T-cell (primary cell): ENCODE measurements at places on chromosomes 3 and 15. TPM values are rescaled to one million over a fixed set of nuclear protein-coding genes. Genes with fewer than 3 reads are reported as not detected.

The PATL2 gene
- 43.5 TPM for total RNA-seq

The ZNF80 gene
- 1.1 TPM for total RNA-seq

The PLA2G4D gene
- total RNA-seq: not detected

The KAT2B gene
- total RNA-seq: 69.0 TPM

The CDV3 gene
- total RNA-seq: 198 TPM

DNA sequence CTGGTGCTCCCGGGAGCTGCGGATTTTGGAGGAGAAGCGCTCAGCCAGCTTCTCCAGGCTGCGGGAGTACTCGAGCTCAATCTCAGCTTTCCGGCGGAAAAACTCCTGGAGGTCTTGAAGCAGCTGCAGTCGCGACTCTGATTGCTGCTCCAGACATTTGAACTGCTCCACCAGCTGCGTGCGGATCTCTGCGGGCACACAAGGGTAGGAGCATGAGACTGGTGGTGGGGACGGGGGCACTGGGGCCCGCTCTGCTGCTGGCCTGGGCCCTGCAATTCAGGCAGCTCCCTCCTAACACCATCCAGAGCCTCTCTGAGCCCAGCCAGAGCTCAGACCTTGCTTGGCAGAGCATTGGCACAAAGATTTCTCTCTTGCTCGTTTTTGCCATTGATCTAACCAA lies 124.7 kb downstream of the SRGAP3 start:
- DNase-seq: no peak

GRCh38 chr3:120625159-120625586 lies 29.0 kb downstream of the NDUFB4 start:
- no peak for DNase-seq

DNA sequence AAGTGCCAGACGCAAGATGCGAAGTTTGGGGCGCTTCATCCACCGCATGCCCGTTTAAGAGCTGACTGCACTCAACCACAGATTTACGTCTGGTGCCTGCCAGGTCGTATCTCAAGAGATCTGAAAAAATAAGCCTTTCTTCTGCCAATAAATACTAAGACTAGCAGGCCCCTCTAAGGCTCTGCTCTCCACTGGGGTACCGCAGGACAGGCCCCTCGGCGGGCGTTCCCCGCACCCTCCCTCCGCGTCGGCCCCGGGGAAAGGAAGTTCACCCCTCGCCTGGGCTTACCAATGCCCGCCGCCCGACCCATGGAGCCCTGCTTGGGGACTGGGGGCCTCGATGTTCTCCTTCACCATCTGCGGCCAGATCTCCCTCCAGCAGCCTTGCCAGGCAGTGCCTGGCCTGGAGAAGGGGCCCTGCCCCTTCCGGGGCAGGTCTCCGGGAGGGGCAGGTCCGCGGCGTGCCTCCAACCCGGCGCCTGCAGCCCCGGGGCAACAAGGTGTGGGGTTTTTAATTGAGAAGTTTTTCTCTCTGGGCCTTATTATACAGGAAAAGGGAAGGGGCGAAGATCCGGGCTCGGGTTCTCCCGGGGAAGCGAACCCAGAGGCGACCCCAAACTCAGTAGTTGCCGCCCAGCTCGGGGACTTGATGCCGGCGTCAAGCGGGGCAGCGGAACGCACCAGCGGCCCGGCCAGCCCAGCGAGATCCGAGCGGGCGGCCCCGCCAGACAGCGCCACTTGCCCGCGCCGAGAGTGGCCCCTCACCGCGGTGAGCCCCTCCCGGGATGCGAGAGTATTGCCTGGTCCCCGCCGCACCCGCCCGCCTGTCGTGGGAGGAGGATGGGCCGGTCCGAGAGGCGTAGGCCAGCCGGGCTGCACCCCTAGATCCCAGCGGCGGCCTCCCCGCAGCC lies 735 bp downstream of the GOLGA8B start:
- DNase-seq: no peak

GRCh38 chr3:38003371-38003816 lies 12.8 kb downstream of the VILL start:
- DNase-seq: peak; percentile 62

- no peak for DNase-seq
Observed at GRCh38 chr3:110093812-110094401, 756.6 kb upstream of the DPPA4 start.

DNA sequence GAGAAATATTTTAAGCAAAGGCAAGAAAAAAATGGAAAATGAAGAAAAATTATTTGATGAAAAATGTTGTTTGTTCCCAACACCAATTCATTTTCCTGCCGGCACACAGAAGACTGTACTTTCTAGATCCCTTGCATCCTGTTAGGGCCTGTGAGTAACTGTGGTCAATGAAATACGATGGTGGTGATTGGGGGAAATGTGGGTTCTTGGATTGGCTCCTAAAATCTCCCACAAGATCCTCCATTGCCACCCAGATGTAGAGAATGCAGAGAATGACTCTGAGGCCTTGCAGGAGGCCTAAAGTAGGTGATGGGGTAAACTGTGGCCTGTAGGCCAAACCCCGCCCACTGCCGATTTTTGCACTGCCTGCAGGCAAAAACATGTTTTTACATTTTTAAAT lies 46.3 kb upstream of the C3orf70 start:
- no peak for DNase-seq

DNA sequence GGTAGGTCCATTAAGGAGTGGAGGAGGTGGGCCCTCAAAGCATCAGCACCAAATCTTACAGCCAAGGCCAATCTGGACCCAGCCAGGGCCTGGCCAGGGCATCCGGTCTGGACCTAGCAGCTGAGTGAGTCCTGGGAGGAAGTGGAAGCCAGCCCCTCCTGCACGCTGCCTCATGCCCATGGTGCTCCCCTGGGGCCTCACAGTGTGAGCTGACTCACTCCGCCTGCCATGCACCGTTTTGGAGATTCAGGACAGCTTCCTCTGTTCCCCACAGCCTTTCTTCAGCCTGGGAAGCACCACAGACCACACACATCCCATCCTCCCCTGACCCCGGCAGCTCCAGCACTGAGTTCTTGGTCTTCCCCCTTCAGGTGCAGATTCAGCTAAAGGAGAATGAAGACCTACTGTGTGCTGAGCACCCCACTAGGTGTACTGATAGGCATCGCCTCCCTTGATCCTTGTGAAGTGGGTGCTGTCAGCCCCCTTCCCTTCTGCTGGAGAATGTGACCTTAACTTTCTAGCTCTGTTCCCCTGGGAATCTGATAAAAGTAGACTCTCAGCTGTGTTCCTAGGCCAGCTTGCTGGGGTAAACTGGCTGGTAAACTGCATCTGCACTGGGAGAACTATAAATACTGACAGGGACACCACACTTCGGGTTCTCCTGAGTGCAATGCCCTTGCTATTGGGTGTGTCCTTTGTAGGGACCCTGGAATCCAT lies 36.8 kb upstream of the SEC13 start:
- no peak for DNase-seq
